ENCODE measurements at places on chromosomes 1 and 21.

GRCh38 chr1:3482378-3482849, 27.9 kb downstream of the ARHGEF16 start:
- no peak for DNase-seq

DNA sequence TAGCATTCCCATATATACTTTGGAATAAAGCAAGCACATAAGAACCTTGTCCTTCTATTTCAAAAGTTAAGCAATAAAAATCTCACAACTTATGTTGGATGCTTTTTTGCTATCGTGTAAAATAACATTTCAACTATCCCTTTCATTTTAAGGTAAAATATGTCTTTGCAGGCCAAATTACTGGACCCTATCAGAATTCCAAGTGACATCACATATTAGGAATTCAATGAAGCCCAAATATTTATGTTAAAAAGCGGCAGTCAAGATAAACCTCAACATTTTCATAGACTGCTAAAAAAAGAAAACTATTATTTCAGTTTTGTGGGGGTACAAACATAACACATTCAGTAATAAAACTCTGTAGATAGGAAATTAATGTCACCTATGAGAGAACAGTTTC, 252.0 kb downstream of the KCTD3 start:
- DNase-seq = no peak

DNA sequence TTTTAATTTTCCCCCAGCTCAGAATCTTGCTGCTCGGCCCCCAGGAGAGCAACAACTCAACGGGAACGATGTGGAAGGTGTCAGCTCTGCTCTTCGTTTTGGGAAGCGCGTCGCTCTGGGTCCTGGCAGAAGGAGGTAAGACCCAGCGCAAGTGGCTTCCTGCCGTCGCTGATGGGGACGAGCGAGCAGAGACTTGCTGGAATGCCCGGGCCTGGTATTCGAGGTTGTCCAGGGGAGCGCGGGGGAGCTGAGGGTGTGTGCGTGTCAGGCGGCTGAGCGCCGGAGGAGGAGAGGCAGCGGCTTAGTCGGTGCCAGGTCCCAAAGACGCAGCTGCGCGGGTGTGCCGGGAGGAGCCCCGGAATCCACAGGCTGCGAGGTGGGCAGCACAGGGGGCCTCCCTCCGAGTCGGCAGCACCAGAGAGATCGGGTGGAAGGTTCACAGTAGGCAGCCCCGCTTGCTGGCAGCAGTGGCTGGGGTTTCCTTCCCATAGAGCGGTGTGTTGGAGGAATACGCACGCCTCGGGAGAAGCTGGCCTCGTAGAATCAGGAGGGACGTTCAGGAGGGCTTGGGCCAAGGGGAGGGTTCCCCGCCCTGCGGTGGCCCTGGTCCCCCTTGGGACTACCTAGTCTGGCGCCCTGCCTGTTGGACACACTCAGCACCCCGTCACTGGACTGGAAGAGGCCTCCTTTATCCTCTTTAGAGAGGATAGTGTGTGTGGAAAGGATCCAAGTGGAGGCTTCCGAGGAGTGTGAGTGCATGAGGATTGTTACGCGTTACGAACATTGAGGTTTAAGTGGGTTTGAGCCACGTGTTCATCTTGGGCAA, 547 bp downstream of the PDPN start:
- DNase-seq = no peak

- no peak for DNase-seq
Measured at GRCh38 chr1:47866601-47867437, 130.4 kb downstream of the TRABD2B start.

GRCh38 chr1:182809414-182809957, 19.9 kb downstream of the NPL start:
- no peak for DNase-seq

DNA sequence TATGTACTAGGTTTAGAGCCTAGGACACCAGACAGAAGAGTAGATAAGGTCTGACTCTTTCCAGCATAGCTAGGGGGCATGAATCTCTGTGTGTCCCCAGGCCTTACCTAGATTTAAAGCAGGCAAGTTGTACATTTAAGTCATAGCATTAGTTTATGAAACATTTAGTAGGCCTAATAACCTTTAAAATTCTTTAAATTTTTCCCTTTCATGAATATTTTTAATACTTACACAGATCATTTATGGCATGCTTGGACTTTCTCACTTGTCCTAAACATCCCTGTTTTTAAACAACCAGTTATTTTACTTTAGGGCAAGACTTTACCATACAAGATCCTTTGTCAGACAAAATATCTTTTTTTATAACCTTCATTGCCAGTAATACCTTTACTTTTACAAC, 258.4 kb upstream of the ZRANB2 start:
- no peak for DNase-seq

- DNase-seq = no peak
Measured at GRCh38 chr1:42923367-42924081, 35.1 kb downstream of the SLC2A1 start.

DNA sequence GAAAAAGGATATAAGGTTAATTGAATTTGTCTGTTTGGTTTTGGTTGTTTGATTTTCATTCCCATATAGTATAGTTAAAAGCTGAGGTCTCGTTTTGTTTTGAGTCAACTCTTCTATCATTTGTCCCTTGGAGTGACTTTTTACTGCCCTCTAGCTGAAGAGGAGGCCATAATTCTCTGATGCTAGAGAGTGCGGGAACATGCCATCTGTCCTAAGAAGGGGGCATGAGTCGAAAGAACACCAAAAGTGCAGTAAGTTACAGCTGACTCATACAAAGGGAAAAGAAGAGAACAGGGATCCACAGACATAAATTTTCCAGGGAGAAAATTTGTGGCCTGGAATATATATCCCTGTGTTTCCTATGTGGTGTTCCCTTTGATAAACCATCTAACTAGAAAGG, 4.1 kb downstream of the KRTAP21-3 start:
- no peak for DNase-seq

DNA sequence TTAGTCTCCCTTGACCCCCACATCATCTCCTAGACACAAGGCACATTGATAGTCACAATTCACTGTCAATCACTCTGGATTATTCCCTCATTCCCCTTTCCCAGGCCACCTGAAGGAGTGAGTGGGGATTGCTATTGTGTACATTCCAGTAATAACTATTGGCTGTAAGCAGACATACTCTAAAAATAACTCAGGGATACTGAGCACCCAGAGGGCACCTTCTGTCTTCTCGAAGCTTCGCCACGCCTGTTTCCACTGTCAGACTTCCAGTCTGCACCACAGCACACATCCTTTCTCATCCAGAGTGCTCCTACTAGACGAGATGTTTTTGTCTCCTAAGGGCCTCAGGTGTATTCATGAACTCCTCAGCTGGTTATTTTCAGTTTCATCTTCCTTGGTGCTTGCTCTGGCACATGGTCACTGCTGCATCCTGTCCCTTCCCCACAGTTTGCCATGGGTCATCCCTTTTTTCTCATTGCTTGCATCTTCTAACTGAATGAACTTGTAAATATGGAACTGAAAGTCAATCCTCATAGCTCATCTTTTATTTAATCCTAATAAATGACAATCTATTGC, 848 bp upstream of the APOBEC4 start:
- no peak for DNase-seq

DNA sequence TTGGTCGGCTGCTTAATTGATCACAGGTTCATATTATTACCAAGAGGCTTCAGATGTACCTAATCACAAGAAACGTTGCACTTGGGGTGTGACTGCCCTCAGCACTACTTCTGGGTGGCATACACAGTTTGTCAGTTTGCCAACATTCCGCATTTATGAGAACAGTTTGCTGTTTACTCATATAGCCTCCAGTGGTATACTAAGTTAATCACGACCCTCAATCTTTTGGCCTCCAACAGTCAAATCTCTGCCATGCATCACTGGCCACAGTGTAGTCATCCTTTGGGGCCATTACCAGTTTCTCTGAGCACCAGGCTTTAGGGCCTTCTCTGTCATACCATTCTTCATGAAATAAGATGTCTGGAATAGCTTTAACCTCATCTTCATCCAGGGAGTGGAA, 62.8 kb upstream of the BCL9 start:
- DNase-seq = no peak

- DNase-seq = no peak
Measured at GRCh38 chr1:222817529-222817928, 2.7 kb downstream of the DISP1 start.

GRCh38 chr1:1039145-1039910, 19.4 kb downstream of the AGRN start:
- DNase-seq = no peak

DNA sequence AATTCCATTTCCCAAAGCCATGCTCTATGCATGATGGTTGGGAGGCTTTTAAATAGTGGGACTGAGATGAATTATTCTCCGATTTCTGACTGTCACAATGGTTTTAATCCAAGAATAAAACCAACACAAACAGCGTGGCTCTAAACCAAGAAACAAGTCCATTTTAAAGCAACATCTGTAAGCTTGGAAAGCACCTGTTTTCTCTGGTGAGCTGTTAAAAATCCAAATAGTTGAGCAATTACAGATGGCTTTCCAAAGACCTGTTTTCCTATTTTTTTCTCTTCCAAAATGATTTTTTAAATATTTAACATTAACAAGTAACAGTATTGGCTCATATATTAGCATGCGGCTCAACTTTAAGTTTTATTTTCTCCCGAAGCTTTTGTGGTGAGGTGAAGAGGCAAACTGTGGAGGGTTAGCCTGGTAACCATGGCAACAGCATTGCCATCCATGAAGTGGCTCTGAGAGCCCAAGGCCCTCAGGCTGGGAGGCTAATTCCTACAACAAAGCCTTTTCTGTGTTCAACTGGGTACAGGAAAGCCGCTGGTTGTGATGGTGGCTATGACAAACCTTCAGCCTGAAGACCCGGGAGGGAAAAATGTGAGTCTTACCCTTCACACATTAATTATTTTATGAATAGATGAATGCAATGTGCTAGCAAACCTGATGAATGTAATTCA, 56.7 kb upstream of the B3GALT5 start:
- no peak for DNase-seq

DNA sequence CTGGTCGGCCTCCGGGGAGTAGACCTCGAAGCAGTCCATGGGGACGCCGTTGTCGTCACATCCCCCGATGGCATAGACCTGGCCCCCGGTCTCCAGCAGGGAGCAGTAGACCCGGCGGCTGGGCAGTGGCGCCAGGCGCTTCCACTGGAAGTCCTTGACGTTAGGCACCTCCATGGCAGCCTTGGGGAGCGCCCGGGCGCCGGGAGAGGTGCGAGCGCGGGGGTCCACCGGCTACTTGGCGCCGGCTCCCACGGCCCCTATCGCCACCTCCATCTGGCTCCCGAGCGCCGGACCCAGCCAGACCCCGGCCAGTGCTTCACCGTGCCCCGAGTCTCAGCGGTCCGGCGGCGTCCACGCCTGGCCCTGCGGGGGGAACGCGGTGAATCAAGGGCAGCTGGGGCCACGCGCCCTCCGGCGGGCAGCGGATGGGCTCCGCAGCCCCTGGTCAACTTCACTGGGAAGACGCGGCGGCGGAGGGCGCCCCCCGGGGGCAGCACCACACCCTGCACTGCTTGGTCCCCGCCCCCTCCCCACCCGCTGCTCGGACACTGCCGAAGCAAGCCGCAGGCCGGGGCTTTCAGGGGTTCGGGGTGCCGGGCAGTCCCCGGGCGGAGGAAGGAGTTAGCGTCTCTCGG, 13.2 kb downstream of the KLHDC8A start:
- DNase-seq = no peak

GRCh38 chr1:116163533-116163932, 52.3 kb downstream of the MAB21L3 start:
- DNase-seq = no peak

Measured in activated naive CD4-positive, alpha-beta T cell (primary cell).